ENCODE measurements at places on chromosomes 16 and 17.

- no peak for DNase-seq
Observed at GRCh38 chr16:62060089-62060488, 23.9 kb upstream of the CDH8 start.

DNA sequence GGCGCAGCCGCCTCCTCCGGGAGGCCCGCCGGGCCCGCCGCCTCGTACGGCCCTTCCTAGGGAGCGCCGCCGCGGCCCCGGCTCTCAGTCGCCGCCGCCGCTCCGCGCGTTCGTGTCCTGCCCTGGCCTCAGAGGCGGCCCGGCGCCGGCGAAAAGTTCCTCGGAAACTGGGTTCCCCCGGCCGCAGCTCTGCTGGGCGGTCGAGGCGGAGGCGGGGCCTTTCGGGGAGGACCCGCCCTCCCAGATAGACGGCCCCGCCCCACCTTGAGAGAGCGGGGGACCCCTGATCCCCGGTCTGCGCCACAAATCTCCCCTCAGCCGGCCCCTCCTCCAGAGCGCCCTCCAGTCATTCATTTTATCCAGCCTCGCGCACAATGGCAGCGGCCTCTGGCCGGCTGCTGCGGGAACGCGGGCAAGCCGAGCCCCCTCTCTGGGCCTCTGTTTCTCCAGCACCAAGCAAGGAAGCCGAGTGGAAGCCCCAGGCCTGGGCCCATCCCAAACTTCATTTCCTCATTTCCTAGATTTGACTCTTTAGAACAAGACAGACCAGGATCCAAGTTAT is at the start of gene SREBF1:
Gene SREBF1, minus strand, starts transcription at position 169 of the 562 bp plus-strand sequence. CDS start 169 bp downstream, outside the sequence.
- DNase-seq, result peak; percentile 51

GRCh38 chr17:62965686-62966425 is at the start of gene TANC2:
Gene TANC2 (plus strand): TSS chr17:62966235. CDS start chr17:63009560, 43,325 bp downstream.
- peak; percentile 70 for DNase-seq

GRCh38 chr16:17921357-17921978 is 415.1 kb downstream of the NPIPA8 start:
- no peak for DNase-seq

GRCh38 chr16:35523991-35524390 is 2064.6 kb downstream of the TP53TG3F start:
- DNase-seq, result no peak

DNA sequence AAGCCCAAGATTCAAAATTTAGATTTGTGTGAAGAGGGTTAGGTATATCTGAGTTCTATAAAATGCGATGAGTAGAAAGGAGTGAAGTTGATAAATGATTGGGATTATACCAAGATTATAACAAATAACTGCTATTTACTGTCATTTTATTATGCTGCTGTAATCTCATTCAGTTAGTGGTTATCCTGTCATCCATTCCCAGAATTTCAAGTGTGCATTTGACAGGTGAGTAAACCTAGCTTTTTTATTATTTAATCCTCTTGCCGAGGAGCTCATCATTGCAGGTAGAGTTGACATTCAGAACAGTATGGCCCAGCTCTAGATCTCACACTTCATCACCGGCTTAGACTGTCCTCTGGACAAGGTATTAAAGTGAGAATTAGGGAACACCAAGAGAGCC is 1146.2 kb downstream of the CDH11 start:
- no peak for DNase-seq

DNA sequence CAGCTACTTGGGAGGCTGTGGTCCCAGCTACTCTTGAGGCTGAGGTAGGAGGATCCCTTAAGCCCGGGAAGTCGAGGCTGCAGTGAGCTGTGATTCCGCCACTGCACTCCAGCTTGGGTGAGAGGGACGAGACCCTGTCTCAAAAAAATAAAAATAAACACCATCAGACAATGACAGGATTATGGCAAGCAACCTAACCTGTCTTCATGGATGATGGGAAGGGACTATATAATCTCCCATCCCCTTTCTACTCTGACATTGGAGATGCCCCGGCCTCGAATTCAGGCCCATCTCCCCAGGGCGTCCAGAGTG is 893 bp downstream of the TRIM25 start:
- no peak for DNase-seq

- DNase-seq, result no peak
Observed at GRCh38 chr17:76906463-76906862, 38.3 kb downstream of the MGAT5B start.

DNA sequence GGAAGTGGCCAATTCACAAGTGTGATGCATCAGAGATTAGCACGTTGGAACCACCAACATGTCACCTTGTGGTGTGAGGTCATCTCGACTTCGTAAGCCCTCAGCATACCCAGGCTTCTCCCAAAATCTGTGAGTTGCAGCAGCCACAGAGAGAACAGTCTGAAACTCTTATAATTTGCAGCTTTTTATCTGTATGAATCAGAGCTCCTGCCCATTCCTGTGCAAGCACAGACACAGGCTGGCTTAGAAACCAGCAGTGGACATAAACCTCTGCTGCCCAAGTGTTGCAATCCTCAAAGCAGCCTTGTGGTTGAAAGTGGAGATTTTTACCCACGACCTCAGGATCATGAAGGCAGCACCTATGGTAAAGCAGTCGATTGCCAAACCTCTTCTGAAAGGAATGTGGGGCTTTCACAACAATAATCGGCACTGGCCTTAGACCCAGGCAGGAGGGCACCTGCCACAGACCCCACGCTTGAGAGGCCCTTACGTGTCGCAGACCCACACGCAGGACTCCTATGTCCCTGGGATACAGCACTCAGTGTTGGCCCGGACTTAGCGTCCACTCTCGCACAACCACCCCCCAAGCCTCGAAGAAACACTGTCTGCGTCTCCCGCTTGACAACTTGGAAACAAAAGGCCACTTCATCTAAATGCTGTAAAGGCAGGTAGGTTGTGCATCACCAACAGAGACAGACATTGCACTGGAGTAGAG is 24.5 kb upstream of the OSGIN1 start:
- no peak for DNase-seq

DNA sequence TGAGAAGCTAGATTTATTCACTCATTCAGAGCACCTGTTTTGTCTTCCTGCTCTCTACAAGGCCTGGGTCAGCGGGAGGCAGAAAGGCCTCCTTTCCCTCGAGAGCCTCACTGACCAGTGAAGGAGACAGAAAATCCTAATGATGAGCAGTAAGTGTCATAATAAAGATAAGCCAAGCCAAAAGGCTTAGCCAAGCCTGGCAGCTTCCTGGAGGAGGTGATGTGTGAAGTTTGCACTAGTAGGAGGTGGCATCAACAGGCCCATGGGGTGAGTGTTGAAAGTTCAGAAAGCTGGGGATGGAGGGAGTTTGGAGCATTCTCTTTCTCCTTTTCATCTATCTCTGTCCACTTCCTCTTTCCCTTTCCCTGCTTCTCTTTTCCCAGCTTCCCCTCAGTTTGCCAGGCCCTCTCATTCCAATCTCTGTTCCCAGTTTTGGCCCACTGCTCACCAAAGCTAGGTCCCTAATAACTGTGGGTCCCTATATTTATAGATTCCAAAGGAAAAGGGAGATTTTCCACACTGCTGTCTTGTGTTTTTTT is 16.5 kb upstream of the SPNS3 start:
- DNase-seq, result no peak

DNA sequence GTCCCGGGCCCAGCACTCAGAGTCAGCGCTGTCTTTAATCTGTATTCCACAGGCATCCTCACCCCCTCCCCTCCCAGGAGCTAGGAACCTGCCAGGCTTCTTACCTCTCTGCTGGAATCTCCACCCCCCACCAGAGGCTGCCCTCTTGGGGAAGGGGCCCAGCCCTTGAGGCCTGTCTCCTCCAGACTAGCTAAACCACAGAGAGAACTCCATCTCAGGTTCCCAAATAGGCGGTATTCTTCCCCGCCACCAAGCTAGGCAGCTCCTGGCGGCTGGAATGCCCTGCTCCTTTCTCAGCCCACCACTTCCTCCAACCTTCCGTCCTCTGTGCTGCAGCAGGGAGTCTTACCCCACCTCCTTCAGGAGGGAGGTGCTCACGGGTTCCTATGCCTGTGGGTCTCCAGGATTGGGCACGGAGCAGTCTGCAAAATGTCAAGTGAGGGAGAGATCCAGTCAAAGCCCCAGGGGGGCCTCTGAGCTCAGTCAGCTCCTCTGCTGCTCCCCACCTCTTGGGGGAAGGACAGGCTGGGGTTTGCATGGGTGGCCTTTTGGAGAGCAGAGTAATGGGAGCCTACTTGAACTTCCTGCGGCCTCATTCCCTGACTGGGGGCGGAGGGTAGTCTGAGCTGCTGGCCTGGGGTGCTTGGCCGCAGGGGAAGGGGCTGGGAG is 55.7 kb downstream of the SREBF1 start:
- DNase-seq, result no peak

GRCh38 chr16:66395806-66396555 is 29.5 kb downstream of the CDH5 start:
- no peak for DNase-seq

GRCh38 chr17:67139784-67140665 is 95.7 kb downstream of the CACNG1 start:
- DNase-seq, result no peak

- DNase-seq, result no peak
Observed at GRCh38 chr16:67593701-67594100, 31.4 kb downstream of the CTCF start.

DNA sequence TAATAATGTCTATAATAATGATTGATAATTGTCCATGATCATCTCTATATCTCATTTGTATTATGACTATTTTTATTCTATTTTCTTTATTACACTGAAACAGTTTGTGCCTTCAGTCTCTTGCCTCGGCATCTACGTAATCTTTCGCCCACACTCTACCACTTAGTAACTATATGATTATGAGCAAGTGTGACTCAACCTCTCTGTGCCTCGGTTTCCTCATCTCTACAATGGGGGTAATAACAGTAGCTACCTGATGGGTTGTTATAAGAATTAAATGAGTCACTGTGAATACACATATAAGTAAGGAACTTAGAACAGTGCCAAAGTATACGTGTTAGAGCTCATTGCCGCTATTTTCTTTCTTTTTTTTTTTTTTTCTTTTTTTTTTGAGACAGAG is 3.7 kb upstream of the SLC16A11 start:
- DNase-seq, result no peak

DNA sequence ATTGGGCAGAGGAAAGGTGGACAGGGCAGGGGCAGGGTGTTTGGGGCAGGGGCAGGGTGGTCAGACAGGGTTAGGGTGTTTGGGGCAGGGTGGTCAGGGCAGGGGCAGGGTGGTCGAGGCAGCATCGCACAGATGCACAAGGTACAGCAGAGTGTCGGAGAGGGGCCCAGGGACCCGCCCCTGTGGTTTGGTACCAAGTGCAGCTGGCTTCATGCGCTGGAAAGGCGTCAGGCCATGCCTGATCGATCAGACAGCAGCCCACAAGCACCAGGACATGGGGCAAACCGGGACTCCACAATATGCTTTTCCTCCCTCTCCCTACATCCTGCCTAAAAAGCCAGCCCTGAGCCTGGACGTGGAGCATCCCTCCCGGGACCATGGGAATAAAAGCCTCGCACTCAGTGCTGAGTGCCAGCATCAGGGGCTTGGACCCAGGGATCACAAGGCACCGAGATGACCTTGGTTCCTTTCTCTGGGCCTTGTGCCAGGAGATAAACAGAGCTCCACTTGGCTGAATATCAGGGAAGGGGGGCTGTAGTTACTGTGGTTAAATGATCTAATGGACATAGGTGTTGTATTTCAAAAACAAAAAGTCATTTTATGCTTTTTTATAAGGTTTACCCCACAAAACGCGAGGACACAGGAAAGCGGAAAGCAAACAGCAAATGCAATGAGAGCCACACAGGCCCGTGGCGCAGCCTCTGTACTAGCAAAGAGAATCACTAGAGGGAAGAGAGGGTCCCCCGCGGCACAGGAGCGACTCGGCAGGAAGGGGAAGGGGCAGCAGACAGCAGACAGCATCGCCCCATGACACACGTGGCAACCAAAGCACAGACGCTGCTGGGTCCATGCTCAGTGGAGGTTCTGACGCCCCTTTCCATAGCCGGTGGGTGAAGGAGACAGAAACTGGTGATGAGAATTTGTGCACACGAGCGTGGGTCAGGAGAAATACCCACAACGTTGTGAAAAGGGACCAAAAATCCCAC is 5.3 kb upstream of the HEXD start:
- no peak for DNase-seq

- DNase-seq, result no peak
Observed at GRCh38 chr17:55845385-55845784, 94.5 kb downstream of the PCTP start.

GRCh38 chr17:72266112-72266775 is 145.4 kb downstream of the SOX9 start:
- DNase-seq, result no peak

DNA sequence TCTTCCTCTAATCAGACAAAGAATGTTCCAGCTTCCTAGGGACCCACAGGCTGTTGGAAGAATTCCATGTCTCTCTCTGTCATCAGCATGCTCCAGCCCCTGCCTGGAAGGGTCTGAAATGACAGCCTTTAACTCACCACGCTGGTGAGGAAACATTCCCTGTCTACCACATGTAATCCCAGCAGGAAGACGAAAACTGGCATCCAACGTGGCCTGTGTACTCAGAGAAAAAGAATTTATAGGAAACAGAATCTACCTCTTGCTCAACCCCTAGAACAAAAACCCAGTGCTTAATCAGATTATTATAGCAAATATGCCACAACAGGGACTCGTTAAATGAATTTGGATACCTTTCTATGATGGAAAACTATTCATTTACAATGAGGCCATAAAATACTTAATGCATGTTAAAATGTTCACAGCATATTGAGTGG is 147.3 kb upstream of the FOXF1 start:
- DNase-seq, result no peak

GRCh38 chr17:82489851-82490511 is 29.6 kb upstream of the FOXK2 start:
- no peak for DNase-seq

GRCh38 chr16:30658731-30659506 is 688 bp downstream of the FBRS start:
- peak; percentile 51 for DNase-seq

- no peak for DNase-seq
Observed at GRCh38 chr16:11100239-11100750, 155.7 kb downstream of the SOCS1 start.

- DNase-seq, result no peak
Observed at GRCh38 chr16:51225878-51226277, 74.8 kb upstream of the SALL1 start.

DNA sequence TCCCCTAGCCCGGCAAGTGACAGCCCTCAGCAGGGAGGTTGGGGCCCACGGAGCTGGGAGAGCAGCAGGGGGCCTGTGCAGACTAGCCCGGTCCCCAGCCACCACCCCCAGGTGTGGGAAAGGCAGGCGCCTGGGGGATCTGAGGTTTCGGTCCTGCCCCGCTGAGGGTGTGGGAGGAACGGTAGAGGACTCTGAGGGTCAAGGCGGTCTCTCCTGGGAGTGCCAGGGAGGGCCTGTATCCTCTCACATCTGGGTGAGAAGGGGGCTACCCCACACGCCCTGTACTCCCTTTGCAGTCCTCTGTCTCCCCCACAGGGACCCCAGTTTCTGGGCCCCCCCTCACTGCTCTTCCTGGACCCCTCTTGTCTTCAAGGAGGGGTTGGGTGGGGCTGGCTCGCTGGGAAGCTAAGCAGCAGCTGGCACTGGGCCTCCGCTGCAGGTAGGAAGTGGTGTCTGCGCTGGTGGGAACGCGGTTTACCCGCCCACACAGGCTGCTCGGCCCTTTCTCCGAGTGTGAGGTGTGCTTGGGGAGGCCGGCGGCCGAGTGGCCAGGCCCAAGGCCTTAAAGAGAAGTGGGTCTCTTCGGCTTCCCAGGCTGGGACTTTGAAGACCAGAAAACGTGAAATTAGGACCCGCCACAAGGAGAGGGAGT is 15.4 kb downstream of the CD7 start:
- no peak for DNase-seq

- no peak for DNase-seq
Observed at GRCh38 chr17:17716837-17717523, 35.7 kb downstream of the RAI1 start.

GRCh38 chr17:50630524-50631194 is 4.0 kb upstream of the ABCC3 start:
- no peak for DNase-seq

GRCh38 chr16:13543850-13544249 is 376.1 kb upstream of the ERCC4 start:
- no peak for DNase-seq

Measured in activated gamma-delta T cell (primary cell).